SK-N-SH (cell line): ENCODE measurements at places on chromosomes 4 and X. TPM values are rescaled to one million over a fixed set of nuclear protein-coding genes. Genes with fewer than 3 reads are reported as not detected.

Gene USP17L22
- polyA plus RNA-seq: not detected in 2 replicates

GRCh38 chr4:6001680-6002491, 16.3 kb downstream of the C4orf50 start:
- no peak for DNase-seq

DNA sequence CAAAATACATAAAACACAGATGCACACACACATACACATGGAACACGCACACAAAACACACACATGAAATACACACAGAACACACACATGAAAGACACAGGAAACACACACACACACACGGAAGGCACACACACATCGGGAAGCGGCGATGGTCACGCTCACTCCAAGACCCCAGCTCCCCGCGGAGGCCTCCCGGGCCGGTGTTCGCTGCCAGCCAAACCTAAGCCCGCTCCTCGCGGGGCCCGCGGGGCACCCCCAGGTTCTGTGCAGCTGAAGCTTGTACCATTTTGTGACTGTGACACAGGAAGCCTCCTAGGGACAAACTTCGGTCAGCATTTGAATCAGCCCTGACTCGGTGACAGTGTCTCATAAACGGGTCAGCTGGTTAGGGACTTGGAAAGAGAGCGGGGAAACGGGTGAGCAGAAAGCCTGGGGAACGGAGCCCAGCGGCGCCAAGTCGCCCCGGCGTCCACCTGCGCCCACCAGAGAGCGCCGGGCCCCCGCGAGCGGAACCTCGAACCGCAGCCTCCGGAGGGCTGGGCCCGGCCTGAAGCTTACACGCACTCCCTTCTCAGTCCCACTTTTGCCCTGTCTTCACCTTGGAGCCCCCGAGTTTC, 32.1 kb downstream of the F11 start:
- DNase-seq: peak; percentile 37

DNA sequence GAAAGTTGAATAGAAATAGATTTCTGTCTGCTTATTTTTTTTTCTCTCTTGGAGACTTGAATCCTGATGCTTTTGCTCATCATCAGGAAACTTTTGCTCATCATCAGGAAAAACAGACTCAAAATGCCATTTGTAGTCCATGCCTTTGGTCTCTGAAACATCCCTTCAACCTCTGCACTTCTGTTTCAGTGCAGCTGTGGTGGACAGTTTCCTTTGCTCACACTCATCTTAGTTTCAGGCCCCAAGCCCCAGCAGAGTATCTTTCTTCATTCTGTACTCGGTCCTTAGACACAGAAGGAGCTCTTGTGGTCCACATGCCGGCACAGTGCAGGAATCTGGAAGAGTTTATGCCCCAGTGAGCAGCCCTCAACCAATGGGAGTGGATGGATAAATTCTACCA, 337.9 kb downstream of the PPP3CA start:
- no peak for DNase-seq

DNA sequence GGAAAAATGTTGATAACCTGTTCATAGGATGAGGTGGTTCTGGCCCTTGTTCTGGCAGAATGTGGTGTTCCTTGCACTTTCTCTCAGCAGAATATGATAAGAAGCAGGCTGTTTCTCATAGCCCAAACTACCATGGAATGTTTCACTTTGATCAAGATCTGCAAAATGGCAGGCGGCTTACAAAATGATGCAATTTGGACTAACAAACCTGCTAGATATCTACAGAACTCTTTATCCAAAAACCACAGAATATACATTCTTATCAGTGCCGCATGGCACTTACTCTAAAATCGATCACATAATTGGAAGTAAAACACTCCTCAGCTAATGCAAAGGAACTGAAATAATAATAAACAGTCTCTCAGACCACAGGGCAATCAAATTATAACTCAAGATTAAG, 55.9 kb upstream of the ABCB7 start:
- no peak for DNase-seq

DNA sequence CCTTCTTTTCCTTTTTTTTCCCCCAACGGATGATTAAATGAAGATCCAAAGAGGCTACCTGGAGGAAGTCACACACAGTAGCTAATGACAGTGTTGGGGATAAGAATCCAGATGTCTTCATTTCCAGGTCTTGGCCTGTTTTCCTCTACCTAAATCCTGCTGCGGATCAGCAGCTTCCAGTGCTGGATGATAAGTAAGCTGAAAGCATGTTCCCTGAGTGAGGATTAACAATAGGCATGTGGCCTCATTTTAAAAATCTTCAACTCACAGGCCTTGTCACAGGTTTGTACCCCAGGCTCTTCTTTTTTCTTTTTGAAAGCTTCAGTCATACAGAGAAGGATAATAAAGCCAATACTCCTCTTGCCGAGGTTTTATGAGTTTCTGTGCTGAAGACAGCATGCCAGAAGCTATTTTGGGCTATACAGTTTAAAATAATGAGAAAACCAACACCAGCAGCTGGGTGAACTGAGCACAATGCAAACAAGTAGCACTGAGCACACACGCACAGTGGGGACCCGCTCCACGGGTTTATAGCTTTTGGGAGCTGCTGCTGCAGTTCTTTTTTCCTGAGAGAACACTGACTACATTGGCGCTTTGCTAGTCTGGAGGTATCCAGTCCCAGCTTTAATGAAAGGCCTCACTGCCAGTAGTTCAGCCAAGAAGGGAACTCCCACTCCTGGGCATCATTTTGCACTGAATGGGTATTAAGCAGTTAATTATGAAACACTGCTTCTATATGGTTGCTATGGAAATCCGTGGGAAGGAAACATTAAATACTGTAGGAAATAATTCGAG, 184.2 kb upstream of the CTSO start:
- no peak for DNase-seq

Gene SYTL5
- 0.74 and 0.84 TPM in 2 replicates for polyA plus RNA-seq

DNA sequence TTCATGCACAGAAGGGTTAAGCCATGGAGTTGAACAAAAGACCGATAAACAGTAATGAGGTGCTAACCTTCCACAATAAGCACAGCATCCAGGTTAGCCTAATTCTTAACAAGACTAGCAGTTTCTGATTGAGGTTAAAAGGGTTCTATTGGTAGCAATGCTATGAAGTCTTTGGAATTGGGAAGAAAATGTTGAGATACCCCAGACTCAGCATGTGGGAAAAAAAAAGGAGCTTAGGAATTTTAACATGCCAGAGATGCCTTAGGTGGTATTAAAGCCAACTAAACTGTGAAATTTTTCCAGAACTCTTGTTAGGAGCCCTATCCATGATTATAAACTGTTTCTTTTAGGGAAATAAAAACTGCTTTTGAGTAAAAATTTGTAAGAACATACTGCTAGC, 391.7 kb downstream of the GABRG1 start:
- DNase-seq: no peak

GRCh38 chrX:1325515-1326116, 11.0 kb upstream of the IL3RA start:
- no peak for DNase-seq

GRCh38 chrX:121179972-121180371, 132.6 kb downstream of the GLUD2 start:
- DNase-seq: no peak

Gene GNL3L
- 16.3 and 19.4 TPM in 2 replicates for polyA plus RNA-seq
